ENCODE measurements at places on chromosomes 2 and 18. TPM values are rescaled to one million over a fixed set of nuclear protein-coding genes. Genes with fewer than 3 reads are reported as not detected.
A peak's percentile ranks its signal among the peaks of the same experiment; 100 is the strongest.

- no peak for DNase-seq
Measured at GRCh38 chr2:201891676-201892075, 85.3 kb downstream of the CDK15 start.

GRCh38 chr2:1497122-1497611 lies 83.9 kb downstream of the TPO start:
- DNase-seq, result peak; percentile 19

DNA sequence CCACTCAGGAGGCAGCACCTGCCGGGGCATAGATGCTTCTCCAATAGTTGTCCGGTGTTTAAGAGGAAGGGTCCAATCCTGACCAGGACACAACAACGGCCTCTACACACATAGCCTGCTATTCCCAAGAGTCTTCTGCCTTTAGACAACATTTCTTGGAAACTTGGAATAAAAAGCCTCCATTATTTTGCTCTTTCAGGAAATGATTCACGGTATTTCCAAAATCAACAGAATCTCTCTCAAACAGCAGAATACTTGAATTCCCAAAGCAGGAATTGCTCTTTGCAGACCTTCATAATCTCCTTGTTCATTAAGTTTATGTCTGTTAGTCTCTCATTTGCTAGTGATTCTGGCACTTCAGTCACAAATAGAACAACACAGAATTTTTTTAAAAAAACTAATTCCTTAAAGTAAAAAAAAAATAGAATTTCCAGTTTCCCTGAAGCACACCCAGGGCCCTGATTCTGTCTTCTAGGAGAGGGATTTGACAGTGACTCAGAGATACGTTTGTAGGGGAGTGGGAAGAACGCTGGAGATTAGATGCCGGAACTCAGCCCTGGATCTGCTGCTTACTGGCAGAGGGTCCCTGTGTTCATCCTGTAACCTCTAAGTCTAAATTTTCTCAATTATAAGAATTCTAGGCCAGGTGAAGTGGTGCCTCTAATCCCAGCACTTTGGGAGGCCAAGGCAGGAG lies 74.7 kb downstream of the NAB1 start:
- DNase-seq, result no peak

GRCh38 chr18:79846936-79847557 lies 49.3 kb downstream of the KCNG2 start:
- no peak for DNase-seq

DNA sequence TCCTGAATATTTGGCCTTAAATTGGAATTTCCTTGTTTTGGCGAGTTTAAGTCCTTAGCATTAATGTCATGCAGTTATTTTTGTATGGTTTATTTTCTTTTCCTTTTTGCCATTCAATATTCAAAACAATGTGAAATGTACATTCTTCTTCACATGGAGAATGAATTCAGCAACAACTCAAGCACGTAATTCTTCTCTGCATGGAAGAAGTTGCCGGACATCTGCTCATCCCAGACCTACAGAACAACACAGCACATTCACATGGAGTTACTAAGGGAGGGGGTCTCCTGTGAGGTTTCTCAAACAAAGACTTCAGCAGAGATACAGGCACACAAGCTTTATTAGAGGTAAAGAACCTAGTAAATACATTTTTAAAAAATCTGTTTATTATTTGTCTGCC lies 236.8 kb downstream of the SATB2 start:
- DNase-seq, result no peak

- DNase-seq, result peak; percentile 18
Measured at GRCh38 chr2:235034265-235035118, 82.7 kb downstream of the SH3BP4 start.

GRCh38 chr2:232319067-232319802 lies 59.3 kb upstream of the ALPP start:
- DNase-seq, result no peak

GRCh38 chr18:48621240-48621639 lies 82.4 kb downstream of the CTIF start:
- no peak for DNase-seq

GRCh38 chr2:177464549-177464948 lies 72.0 kb downstream of the AGPS start:
- no peak for DNase-seq

- DNase-seq, result no peak
Measured at GRCh38 chr2:207251573-207252192, 85.9 kb upstream of the KLF7 start.

DNA sequence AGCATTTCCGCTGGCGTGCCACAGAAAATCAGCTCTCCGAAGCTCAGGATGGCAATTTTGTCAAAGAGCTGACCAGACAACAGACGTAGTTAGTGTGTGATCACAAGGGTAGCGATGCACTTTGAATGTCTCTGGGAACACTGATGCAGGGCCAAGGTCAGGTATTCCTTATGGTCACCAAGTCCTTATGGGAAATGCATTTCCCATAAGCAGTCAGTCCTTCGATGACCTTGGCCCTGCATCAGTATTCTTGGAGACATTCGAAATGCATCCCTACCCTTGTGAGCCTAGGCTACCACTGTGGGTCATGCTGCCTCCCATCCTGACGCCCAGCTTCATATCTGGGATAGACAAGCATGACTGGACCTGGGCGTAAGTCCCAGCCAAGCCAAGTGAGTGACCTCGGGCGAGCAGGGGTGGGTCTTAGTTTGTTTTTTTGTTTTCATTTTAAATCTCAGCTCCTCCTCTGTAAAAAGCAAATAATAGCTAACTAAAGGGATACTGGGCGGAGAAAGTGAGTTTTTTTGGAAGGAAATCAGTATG lies 13.6 kb downstream of the ABCG5 start:
- DNase-seq, result no peak

DNA sequence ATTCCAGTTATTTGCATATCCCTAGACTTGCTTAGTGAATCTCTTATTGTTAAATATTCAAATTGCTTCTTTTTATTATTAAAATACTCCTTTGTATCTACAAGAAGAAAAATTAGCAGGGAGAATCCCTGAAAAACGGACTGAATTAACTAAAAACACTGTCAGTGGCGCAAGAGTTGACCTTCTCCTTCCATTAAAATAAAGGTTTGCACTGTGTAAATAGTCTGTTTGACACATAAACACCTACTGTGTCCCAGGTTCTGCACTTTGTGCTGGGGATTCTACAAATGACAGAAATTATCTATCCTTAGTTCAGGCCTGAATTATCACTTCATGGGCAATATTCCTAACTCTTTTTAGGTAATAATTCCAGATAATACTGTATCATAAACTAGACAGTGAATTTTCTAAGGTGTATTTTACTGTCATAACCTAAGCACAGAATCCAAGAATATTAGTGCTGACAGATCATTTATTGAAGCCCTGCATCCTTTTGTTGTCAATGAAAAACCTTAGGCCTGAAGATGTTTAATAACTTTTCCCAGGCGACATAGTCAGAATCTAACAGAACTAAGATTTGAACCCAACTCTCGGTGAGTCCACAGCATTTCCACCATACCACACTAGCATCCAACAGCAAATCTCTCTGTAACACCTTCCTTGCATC lies 17.0 kb upstream of the BMP10 start:
- no peak for DNase-seq

GRCh38 chr2:193584522-193584938 lies 1389.8 kb upstream of the TMEFF2 start:
- DNase-seq, result no peak

DNA sequence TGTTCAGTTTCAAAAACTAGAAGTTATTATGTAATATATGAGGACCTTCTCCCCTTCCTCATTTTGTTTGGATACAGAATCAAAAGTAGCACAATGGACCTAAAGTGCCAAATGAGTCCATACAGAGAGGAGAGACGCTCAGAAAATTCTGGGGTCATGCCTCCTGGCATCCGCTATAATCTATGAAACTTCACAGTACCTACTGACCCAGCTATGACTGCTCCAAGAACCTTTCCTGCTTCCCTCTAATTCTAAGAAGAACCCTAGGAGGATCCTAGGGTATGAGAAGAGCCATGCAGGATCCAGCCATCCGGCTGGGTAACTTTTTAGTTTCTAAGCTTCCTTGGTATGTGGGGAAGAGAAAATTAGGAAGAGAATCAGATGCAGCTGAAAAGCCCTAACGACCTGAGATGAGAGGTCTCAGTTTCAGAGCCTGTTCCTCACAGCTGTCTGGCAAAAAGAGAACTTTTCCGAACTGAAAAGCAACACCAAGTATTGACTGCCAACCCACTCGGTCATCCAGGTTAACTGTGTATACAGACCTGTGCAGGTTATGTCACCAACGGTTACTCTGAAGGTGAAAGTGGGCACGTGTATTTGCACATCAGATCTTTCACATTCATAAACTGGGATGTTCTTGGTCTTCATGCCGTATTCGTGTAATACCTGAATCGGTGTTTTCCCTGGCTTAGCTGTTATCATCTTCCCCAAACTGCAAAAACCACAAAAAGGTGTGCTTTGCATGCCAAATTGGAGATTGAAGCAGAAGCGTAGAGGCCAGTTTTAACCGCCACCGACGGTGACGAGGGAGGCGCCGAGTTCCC lies 1.1 kb downstream of the PRKRA start:
- no peak for DNase-seq

DNA sequence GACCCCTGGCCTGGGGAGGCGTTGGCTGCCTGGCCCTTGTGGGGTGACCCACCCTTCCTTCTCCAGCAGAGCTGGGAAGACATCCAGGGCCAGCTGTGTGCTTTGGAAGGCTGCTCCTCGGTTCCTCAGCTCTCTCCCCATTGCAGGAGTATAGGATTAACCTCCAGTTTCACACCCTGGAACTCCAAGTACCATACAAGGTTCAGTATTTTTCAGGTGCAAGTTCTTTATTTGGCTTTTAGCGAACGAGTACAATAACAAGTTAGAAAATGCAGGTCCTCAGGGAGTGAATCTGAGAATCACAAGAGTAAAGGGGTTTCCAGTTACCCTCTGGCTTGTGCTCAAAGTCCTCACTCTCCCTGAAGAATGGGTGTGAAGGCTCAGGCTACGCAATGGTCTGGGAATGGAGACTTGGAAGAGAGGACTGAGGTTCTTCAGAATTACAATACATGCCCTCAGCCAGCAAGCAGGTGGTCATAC lies 101.2 kb downstream of the APOB start:
- no peak for DNase-seq

GRCh38 chr2:239192456-239192855 lies 208.4 kb downstream of the HDAC4 start:
- DNase-seq, result no peak

DNA sequence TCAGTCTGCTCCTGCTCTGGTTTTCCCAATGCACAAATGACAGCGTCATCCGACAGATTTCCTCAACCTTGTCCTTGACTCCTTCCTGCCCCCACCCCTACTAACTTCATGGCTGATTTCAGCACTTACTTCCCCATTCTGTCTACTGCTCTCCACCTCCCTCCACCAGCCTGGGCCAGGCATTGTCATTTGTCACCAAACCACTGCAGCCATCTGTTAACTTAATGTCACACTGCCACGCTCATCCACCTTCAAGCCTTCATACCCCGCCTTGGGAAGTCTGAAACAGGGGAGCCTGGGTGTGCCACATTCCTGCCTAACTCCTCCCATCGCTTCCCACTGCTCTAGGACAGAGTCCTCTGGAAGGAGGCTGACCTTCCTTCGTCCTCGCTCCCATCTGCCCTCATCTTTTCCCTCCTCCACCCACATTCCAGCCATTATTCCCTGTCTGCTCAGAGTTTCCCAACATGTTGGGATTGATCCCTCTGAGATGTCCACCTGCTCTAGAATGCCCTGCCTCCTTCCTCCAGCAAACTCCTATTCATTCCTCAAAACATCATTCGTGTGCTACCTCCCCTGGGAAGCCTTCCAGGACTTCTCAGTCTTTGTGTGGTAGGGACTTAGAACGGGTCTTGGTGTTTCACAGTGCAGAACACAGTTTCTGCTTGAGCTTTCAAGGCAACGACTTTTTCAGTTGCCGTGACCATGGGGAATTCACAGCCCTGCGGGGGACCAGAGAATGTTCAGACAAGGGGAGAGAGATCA lies 42.2 kb upstream of the SMAD7 start:
- peak; percentile 49 for DNase-seq

- DNase-seq, result no peak
Measured at GRCh38 chr2:220279840-220280239, 652.4 kb downstream of the SLC4A3 start.

DNA sequence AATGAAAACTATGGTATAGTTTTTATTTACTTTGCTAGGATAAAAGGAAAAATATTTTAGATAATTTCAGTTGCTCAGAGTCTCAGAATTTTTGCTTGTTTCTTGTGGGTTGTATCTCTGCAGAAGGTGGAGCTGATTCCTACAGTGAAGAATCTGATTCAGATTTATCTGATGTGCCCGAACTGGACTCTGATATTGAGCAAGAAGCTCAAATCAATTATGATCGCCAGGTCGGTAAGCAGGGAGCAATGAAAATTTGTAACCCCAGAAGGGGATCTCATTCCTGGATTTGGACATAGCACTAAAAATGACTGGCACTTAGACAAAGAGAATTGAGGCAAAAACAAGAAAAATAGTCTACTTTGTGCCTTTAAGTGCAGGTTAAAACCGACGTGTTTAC lies 140.2 kb downstream of the EML6 start:
- no peak for DNase-seq

DNA sequence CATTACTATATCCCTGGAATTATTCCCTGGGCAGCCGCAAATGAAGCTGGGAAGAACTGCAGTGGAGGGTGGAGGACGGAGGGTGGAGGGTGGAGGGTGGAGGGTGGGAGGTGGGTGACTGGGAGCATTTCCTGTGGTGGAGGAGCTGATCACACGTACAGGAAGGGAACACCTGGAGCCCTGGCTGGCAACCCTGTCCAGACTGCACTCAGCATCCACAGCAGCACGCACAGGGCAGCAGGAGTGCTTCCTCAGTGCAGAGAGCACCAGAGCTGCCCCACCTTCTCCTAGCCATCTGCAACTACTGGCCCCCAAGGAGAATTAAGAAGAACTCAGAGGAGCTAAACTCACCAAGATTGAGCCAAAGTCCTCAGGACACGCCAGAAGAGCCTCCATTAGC lies 249.9 kb downstream of the EIPR1 start:
- DNase-seq, result no peak

Gene RASGRP3
- total RNA-seq, result 53.1 TPM

Gene EDAR
- total RNA-seq, result 0.11 TPM

Gene MORN2
- total RNA-seq, result 20.2 TPM

Gene TIGD1
- 1.7 TPM for total RNA-seq

Gene ZNF521
- 24.5 TPM for total RNA-seq

Gene SCYGR1
- total RNA-seq, result not detected

Gene HS6ST1
- total RNA-seq, result 35.1 TPM

Gene UGT1A5
- not detected for total RNA-seq

Gene RTP5
- total RNA-seq, result not detected

Gene RELCH
- total RNA-seq, result 10.0 TPM

Gene MDH1B
- total RNA-seq, result 0.54 TPM

Gene EIPR1
- 8.4 TPM for total RNA-seq

Gene MAPK4
- total RNA-seq, result 26.9 TPM

Gene LRP1B
- 0.08 TPM for total RNA-seq

Gene MBOAT2
- total RNA-seq, result 13.2 TPM

Measured in Right ventricle myocardium superior (tissue), 1 donor.